T-helper 17 cell (primary cell): ENCODE measurements at places on chromosomes 2 and 18.

GRCh38 chr18:2920546-2921343 is 73.9 kb downstream of the EMILIN2 start:
- no peak for DNase-seq
- peaks cover 16% of the 10 kb centered on the region for H3K4me1 ChIP-seq
- H3K27me3 ChIP-seq, result no peaks in the 10 kb centered on the region
- H3K27ac ChIP-seq, result no peak overlapping the region
- no peak overlapping the region for H3K4me3 ChIP-seq
- peaks cover 3% of the 10 kb centered on the region for H3K36me3 ChIP-seq

DNA sequence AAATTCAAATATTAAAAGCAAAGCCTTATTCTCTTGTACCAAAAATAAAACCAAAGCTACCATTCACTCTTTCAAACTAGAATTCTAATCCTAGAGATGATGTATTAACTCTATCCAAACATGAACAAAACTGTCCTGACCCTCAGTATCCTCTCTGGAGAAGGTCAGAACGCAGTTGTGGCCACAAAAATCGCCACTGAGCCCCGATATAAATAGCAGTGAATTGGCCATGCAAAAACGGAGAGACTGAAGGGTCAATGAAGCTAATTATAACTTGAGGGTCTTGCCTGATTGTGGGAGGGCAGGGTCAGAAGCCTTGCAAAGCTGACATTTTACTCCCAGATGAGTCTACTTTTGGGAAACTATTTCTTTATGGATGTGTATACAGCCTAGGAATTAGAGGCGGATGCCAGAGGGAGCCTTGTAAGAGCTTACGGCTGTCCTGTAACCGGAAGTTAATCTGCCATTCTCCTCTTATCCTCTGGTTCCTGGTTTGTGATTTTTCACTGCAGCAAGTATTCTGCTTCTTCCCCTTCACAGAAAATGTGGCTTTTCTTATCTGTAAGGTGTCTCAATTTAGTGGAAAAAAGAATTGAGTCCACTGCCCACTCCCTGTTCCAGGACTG is 28.1 kb downstream of the CAVIN2 start:
- no peaks in the 10 kb centered on the region for H3K36me3 ChIP-seq
- DNase-seq, result no peak
- H3K27ac ChIP-seq, result no peak overlapping the region

DNA sequence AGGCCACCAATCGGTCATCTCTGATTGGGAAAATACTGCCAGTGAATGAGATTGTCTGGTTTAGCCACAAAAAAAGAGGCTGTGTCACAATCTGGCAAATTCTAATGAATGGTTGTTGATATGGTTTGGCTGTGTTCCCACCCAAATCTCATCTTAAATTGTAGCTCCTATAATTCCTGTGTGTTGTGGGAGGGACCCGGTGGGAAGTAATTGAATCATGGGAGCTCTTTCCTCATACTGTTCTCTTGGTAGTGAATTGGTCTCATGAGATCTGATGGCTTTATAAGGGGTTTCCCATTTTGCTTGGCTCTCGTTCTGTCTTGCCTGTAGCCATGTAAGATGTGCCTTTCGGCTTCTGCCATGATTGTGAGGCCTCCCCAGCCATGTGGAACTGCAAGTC is 838.3 kb downstream of the SLC4A3 start:
- no peak for DNase-seq
- H3K27ac ChIP-seq, result no peak overlapping the region
- H3K4me1 ChIP-seq, result no peaks in the 10 kb centered on the region
- H3K27me3 ChIP-seq, result peaks cover 10% of the 10 kb centered on the region
- no peak overlapping the region for H3K4me3 ChIP-seq

GRCh38 chr2:161238560-161239325 is 69.5 kb upstream of the PSMD14 start:
- peak overlapping the region; percentile 95 for H3K4me3 ChIP-seq
- no peaks in the 10 kb centered on the region for H3K27me3 ChIP-seq
- peaks cover 24% of the 10 kb centered on the region for H3K4me1 ChIP-seq

DNA sequence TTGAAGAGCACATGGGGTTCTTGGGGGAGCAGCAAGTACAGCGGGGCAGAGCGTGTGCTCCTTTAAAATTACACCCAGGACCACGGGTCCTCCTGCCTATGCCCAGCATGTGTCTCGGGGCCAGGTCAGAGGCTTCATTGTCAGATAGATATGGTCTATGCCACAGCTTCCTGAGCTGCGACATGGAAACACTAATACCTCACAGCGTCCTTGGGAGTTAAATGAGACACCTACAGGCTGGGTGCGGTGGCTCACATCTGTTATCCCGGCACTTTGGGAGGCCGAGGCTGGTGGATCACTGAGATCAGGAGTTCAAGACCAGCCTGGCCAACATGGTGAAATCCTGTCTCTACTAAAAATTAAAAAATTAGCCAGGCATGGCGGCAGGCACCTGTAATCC is 110.8 kb upstream of the ATL2 start:
- H3K36me3 ChIP-seq, result peaks cover 2% of the 10 kb centered on the region
- DNase-seq, result no peak
- no peaks in the 10 kb centered on the region for H3K4me1 ChIP-seq

- no peak for DNase-seq
- peaks cover 24% of the 10 kb centered on the region for H3K27me3 ChIP-seq
- H3K27ac ChIP-seq, result no peak overlapping the region
- H3K36me3 ChIP-seq, result no peaks in the 10 kb centered on the region
These were observed 149.5 kb downstream of the ACOXL start for GRCh38 chr2:110881908-110882307.

DNA sequence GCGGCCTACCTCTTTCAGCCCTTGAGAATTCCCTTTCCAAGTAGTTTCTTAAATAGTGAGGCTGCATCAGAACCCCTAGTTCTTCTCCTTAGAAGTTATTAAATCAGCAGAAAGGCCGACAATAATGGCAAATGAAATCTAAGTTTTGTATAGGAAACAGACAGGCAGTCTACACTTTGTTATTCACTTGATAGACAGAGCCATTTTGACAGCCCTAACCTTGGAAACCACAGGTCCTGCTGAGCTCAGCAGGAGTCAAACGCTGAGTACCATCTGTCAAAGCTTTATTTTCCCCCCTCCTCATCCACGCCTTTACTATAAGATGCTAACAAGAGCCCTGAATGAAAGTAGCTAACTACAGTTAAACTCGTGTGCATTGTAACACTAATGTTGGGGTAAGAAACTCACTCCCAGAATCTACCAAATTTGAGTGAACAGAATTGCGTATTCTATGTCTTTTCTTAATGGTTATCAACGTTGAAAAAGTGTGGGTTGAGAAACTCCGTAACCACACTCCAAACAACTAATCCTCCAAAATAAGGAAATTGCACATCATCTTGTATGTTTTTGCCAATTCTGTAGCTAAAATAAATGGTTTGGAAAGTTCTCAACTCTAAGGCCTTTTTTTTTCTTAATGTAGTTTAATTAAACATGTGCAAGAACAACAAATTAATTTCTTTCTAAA is 90.6 kb upstream of the EFEMP1 start:
- H3K36me3 ChIP-seq, result no peaks in the 10 kb centered on the region
- H3K27ac ChIP-seq, result no peak overlapping the region
- peaks cover 3% of the 10 kb centered on the region for H3K4me1 ChIP-seq
- H3K4me3 ChIP-seq, result no peak overlapping the region

- no peak for DNase-seq
- H3K36me3 ChIP-seq, result peaks cover 9% of the 10 kb centered on the region
- H3K4me3 ChIP-seq, result no peak overlapping the region
These were observed 34.2 kb downstream of the MRPS9 start for GRCh38 chr2:105072039-105072438.

GRCh38 chr2:237196866-237197618 is 111.4 kb downstream of the COPS8 start:
- no peaks in the 10 kb centered on the region for H3K36me3 ChIP-seq
- DNase-seq, result no peak
- H3K4me1 ChIP-seq, result no peaks in the 10 kb centered on the region
- H3K4me3 ChIP-seq, result no peak overlapping the region
- H3K27me3 ChIP-seq, result peaks cover 60% of the 10 kb centered on the region

DNA sequence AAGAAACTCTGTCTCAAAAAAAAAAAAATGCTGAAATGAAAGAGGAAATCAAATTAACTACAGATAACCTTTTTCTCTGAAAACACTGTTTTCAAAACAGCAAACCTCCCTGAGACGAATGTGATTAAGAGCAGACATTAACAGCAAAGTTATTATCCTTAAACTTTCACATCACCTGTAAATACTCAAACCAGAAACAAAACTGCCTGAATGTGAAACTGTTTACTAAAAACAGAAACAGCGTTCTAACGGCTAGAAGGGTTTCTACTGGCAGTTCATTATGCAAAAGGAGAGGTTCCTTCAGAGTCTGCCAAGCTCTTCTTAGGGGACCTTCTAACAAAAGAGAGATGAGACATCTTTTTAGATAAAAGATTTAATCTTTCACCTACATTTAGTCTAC is 45.9 kb downstream of the PNO1 start:
- no peak for DNase-seq
- peak overlapping the region; percentile 86 for H3K4me3 ChIP-seq
- no peaks in the 10 kb centered on the region for H3K27me3 ChIP-seq
- H3K4me1 ChIP-seq, result peaks cover 44% of the 10 kb centered on the region
- peak overlapping the region; percentile 94 for H3K27ac ChIP-seq
- H3K36me3 ChIP-seq, result no peaks in the 10 kb centered on the region

DNA sequence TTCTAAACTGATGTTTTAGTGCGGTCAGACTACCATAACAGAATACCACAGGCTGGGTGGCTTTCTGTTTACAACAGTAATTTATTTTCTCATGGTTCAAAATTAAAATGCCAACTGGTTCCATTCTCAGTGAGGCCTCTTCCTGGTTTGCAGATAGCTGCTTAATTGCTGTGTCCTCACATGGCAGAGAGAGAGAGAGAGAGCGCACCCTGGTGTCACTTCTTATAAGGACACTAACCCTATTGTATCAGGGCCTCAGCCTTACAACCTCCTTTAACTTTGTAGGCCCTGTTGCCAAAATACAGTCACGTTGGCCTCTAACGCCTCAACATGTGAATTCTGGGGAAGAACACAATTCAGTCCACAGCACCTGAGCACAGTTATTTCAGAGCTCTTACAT is 37.5 kb upstream of the ZNF385B start:
- H3K4me3 ChIP-seq, result no peak overlapping the region
- H3K36me3 ChIP-seq, result no peaks in the 10 kb centered on the region
- H3K4me1 ChIP-seq, result no peaks in the 10 kb centered on the region
- no peak overlapping the region for H3K27ac ChIP-seq
